ENCODE measurements at places on chromosomes 2 and 18.

DNA sequence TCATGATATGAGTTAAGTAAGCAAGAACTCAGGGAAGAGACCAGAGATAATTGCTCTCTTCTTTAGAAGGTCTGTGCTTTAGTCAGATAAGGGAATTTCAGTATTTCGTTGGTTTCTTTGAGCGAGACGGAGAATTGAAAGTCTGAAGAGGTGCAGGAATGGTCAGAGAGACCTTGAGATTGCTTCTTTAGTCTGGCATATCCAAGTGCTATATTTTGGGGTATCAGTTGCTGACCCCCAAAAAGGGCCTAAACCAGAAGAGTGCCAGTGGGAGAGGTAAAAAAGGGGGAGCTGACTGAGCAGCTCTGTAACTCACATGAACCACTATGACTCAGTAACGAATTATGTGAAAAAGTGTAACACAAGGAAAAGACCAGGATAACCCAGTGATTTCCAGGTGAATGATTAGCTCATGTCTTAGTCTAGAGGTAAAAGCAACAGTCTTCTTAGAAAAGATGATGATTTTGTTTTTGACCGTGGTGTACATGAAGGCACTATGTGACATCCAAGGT lies 932.9 kb downstream of the TDRD15 start:
- no peak for DNase-seq

DNA sequence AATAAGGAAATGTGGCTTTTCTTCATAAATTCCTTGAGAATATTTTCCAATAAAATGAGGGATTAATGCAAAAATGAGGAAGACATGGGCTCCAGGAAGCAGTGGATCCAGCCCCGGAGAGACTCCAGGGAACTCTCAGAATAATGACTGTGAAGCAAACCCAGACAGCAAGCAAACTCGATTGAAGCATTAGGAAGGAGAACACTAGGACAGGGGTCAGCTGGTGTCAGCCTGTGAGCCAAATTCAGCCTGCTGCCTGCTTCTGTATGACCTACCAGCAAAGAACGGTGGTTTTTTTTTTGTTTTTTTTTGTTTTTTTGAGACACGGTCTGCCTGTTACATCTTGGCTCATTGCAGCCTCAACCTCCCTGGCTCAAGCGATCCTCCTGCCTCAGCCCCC lies 274.3 kb upstream of the FBXO11 start:
- DNase-seq, result no peak

- DNase-seq, result no peak
These were observed 42.2 kb downstream of the CIB4 start for GRCh38 chr2:26598996-26599373.

- no peak for DNase-seq
These were observed 233.7 kb downstream of the MYO3B start for GRCh38 chr2:170411660-170412059.

GRCh38 chr2:236242057-236242495 lies 22.1 kb downstream of the ASB18 start:
- DNase-seq, result no peak

DNA sequence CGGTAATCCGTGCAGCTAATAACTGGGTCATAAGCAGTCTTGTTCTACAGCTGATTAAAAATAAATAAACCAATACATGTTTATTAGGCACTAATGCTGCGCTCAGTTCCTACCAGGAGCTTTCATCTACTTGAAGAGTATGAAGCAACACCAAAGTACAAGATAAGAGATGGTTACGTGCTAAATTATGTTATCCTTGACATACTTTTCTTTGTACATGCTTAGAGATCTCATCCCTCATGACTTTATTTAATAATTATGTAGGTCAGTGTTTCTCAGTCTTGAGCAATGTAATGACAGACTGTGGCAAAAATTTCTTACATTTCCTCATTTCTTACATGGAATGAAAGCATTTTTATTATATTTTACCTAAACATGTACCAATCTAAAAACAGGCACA lies 54.6 kb upstream of the COBLL1 start:
- no peak for DNase-seq

DNA sequence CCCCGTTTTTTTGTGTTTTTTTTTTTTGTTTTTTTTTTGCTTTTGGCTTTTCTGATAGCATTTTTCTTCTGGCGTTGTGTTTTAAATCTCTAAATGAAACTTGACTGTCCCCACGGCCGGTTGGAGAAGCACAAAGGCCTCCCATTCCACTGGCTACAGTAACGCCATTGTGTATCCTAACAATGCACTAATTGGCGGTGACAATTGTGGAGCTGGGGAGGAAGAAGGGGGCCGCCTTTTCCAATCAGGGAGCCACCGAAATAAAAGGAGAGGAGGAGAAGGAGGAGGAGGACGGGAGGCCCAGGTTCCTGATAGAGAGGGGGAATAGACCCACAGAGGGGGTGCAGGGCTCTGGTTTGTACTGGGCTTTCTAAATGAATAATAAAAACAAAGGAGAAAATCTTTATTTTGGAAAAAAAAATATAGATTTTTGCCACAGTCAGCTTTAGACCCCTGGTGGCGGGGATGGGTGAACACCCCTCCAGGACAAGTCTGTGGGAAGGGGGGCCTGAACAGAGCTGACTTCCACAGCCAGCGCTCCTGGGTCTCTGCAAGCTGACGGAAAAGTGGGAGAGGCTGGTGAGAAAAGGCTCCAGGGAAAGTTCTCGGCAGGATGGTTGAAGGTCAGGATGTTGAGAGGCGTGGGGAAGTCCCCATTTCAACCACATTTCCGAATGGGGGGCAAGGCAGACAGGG lies 43.7 kb upstream of the FZD5 start:
- no peak for DNase-seq

- DNase-seq, result peak; percentile 10
These were observed 114.7 kb downstream of the DNAH6 start for GRCh38 chr2:84631047-84631446.

DNA sequence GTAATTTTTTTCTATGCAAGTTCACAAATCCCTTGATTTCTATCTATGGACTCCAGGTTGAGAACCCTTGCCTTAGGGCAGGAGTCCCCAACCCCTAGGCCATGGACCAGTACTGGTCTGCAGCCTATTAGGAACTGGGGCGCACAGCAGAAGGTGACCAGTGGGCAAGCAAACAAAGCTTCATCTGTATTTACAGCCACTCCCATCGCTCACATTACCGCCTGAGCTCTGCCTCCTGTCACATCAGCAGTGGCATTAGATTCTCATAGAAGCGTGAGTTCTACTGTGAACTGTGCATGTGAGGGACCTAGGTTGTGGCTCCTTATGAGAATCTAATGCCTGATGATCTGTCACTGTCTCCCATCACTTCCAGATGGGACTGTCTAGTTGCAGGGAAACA lies 70.2 kb upstream of the SMAD2 start:
- DNase-seq, result no peak

DNA sequence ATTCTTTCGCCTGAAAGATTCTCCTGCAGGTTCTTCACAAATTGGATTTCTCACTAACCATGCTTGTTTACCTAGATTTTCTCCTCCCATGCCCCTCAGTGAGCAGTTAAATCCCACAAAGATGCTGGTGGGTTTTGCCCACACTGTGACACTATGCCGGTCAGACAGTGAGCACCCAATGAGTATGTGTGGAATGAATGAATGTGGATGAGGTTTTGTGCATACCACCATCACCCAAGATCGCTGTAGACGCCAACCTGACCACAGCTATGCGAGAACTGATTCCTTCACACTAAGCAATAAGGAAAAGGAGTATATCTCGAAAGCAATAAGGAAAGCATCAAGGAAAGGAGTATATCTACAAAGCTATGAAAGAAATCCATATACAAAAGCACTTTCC lies 116.7 kb downstream of the PID1 start:
- peak; percentile 90 for DNase-seq
